IMR-90 (cell line): ENCODE measurements at places on chromosomes 12 and 14.

- no peak overlapping the region for H3K4me3 ChIP-seq
- no peak for DNase-seq
- H3K36me3 ChIP-seq, result no peaks in the 10 kb centered on the region
- no peaks in the 10 kb centered on the region; the same call in 1 of the 2 replicates for H3K4me1 ChIP-seq
- peaks cover 35% of the 10 kb centered on the region for H3K27me3 ChIP-seq
Observed at GRCh38 chr14:64824471-64824870, 55.2 kb downstream of the SPTB start.

GRCh38 chr14:77195766-77196165, 14.2 kb downstream of the TMEM63C start:
- peaks cover 11% of the 10 kb centered on the region for H3K27me3 ChIP-seq
- H3K4me1 ChIP-seq, result no peaks in the 10 kb centered on the region
- no peaks in the 10 kb centered on the region for H3K36me3 ChIP-seq
- no peak overlapping the region for H3K4me3 ChIP-seq

- H3K27me3 ChIP-seq, result peaks cover 29% of the 10 kb centered on the region
- no peaks in the 10 kb centered on the region for H3K4me1 ChIP-seq
- no peak overlapping the region for H3K4me3 ChIP-seq
- H3K27ac ChIP-seq, result no peak overlapping the region
Observed at GRCh38 chr14:67480011-67480410, 8.5 kb downstream of the TMEM229B start.

DNA sequence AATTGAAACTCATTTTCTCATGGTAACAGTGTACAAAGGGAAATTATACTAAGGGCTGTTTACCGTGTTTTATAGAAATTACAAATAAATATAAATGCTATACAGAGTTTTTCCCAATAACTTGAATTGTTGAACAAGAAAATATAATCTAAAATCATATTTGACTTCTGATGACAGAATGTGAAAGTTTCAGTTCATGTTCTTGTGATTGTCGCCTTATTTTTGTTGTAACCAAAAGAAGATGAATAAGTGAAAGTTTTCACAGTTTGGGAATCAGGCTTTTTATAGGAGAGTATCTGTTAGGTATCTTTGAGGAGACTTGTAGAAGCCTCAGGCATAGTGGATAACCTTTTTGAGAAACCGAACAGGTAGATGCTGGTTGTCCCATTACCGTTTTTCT, 28.1 kb downstream of the ANO6 start:
- no peak for DNase-seq
- H3K27ac ChIP-seq, result no peak overlapping the region
- no peaks in the 10 kb centered on the region for H3K4me1 ChIP-seq
- no peak overlapping the region for H3K4me3 ChIP-seq

- DNase-seq, result no peak
- H3K27me3 ChIP-seq, result no peaks in the 10 kb centered on the region
- no peak overlapping the region for H3K4me3 ChIP-seq
- H3K27ac ChIP-seq, result no peak overlapping the region
- H3K4me1 ChIP-seq, result peaks cover 13% of the 10 kb centered on the region
- no peaks in the 10 kb centered on the region for H3K36me3 ChIP-seq
Observed at GRCh38 chr12:27180906-27181505, 63.1 kb upstream of the STK38L start.

DNA sequence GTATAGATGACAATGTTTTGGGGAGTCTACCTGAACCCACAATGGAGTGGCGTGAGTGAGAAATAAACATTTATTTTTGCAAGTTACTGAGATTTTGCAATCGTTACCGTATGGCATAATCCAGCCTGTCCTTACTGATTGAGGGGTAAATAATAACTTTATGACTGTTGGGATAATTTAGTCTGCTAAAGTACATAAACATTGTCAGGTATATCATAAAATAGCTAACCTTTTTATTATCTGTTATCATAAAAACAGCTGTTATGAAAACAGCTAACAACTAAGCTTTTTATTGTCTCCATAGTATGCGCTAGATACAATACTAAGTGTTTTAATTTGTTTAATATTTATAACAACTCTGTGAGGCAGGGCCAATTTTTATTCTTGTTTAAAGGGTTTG, 10.3 kb downstream of the ACSS3 start:
- H3K36me3 ChIP-seq, result no peaks in the 10 kb centered on the region
- no peak overlapping the region for H3K4me3 ChIP-seq

GRCh38 chr14:100786131-100786530, 39.8 kb upstream of the MEG3 start:
- no peak overlapping the region for H3K4me3 ChIP-seq
- no peaks in the 10 kb centered on the region for H3K4me1 ChIP-seq
- H3K36me3 ChIP-seq, result no peaks in the 10 kb centered on the region

- H3K4me3 ChIP-seq, result peak overlapping the region; percentile 76
- H3K36me3 ChIP-seq, result peaks cover 7% of the 10 kb centered on the region
- H3K27me3 ChIP-seq, result no peaks in the 10 kb centered on the region
- no peaks in the 10 kb centered on the region for H3K4me1 ChIP-seq
- no peak for DNase-seq
- no peak overlapping the region for H3K27ac ChIP-seq
Observed at GRCh38 chr12:93569301-93569655, 3.2 kb upstream of the SOCS2 start.

- no peak overlapping the region for H3K4me3 ChIP-seq
- no peaks in the 10 kb centered on the region for H3K36me3 ChIP-seq
- no peaks in the 10 kb centered on the region for H3K4me1 ChIP-seq
Observed at GRCh38 chr12:60391791-60392190, 796.0 kb downstream of the SLC16A7 start.

DNA sequence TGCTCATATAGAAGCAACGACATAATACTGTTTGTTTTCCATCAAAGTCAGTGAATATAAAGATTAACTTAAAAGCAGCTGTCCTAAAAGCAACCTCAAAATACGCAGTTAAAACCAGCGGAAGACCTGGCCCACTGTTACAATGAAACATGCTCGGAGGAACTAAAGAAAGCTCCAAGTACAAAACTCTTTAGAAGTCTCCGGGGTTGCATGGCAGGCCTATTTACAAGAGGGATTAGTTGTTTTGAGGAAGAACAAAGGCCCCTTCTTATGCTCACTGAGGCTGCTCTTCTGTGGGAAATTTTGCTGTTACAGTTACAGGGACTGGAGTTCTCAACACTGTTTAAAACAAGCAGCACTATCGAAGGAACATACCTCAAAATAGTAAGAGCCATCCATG, 75.9 kb upstream of the C12orf71 start:
- no peak overlapping the region for H3K4me3 ChIP-seq
- DNase-seq, result no peak
- H3K4me1 ChIP-seq, result no peaks in the 10 kb centered on the region; the same call in 1 of the 2 replicates
- H3K27ac ChIP-seq, result no peak overlapping the region
- H3K27me3 ChIP-seq, result no peaks in the 10 kb centered on the region
- H3K36me3 ChIP-seq, result no peaks in the 10 kb centered on the region

DNA sequence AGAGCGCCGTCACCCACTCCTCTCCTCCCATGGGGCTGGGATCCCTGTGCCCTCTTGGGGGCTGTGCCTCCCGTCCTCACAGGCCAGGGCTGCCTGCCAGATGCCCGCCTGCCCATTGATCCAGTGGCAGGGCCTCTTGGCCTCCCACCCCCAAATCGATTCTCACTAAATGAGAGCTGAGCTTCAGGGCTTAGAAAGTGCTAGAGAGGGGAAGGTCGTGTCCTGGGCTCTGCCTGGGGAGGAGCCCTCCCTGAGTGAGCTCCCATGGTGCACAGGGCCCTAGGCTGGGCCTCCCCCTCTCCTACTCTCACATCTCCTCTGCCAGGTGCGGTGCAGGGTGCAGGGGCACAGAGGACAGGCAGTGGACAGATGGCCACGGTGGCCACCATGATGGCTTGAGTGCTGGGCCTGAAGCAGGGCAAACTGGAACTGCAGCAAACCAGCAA, 9.2 kb downstream of the BEGAIN start:
- H3K4me1 ChIP-seq, result no peaks in the 10 kb centered on the region
- no peak overlapping the region for H3K4me3 ChIP-seq
- H3K27me3 ChIP-seq, result peaks cover 27% of the 10 kb centered on the region
- no peaks in the 10 kb centered on the region for H3K36me3 ChIP-seq
- no peak overlapping the region for H3K27ac ChIP-seq
- DNase-seq, result no peak

- DNase-seq, result no peak
- H3K4me1 ChIP-seq, result no peaks in the 10 kb centered on the region
- H3K27ac ChIP-seq, result no peak overlapping the region
Observed at GRCh38 chr14:90447720-90448497, 51.1 kb downstream of the CALM1 start.

DNA sequence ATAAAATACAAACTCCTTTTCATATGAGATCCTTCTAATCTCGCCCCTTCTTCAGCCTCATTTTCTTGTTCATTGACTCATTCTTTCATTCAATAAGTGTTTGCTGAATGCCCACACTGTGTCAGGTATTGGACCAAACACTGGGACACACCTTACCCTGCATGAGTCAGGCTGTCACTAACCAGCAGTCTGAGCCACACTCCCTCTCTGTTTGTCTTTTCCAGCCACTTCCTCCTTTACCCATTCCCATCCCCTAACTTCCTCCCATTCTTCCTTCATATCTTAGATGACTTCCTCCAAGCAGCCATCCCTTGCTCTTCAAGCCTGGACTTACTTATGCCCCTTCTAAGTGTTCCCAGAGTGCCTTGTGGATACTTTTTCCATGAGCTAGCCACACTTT, 27.0 kb upstream of the HIF1A start:
- H3K27ac ChIP-seq, result no peak overlapping the region
- no peak for DNase-seq
- no peak overlapping the region for H3K4me3 ChIP-seq
- H3K27me3 ChIP-seq, result no peaks in the 10 kb centered on the region

DNA sequence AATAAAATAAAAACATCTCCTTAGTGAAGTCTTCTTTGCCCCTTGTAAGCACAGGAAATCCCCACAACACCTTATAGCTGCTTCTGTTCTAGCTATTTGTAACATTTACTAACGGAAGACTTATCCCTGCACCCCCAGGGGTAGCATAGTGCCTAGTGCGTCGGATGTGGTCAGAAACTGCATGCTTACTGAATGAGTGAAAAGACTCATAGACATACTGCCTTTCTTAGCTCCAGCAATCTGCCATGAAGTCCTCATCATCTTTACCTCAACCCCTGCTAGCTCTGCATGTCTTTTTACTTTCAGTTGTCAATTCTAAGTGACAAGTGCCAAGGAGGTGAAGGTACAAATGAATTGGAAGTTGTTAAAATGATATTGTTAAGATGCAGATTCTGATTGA, 12.9 kb downstream of the RIOX1 start:
- H3K27me3 ChIP-seq, result no peaks in the 10 kb centered on the region
- no peak overlapping the region for H3K4me3 ChIP-seq
- H3K27ac ChIP-seq, result no peak overlapping the region
- peak; percentile 76 for DNase-seq

- no peak overlapping the region for H3K4me3 ChIP-seq
- H3K36me3 ChIP-seq, result no peaks in the 10 kb centered on the region
- no peaks in the 10 kb centered on the region for H3K4me1 ChIP-seq
- no peaks in the 10 kb centered on the region for H3K27me3 ChIP-seq
- no peak overlapping the region for H3K27ac ChIP-seq
Observed at GRCh38 chr14:87049950-87050349, 943.0 kb downstream of the GALC start.
